Tracheal epithelial cell (primary cell): ENCODE measurements at places on chromosomes 1 and 21. TPM values are rescaled to one million over a fixed set of nuclear protein-coding genes. Genes with fewer than 3 reads are reported as not detected.

SLC45A1 gene
- total RNA-seq = 0.24 and 0.85 TPM in 2 replicates

TRIM62 gene
- total RNA-seq = 1.1 and 1.7 TPM in 2 replicates

SERBP1 gene
- 197 and 201 TPM in 2 replicates for total RNA-seq

NPPA gene
- not detected in 2 replicates for total RNA-seq
